AG04450 (cell line): ENCODE measurements at places on chromosomes 3 and 15. TPM values are rescaled to one million over a fixed set of nuclear protein-coding genes. Genes with fewer than 3 reads are reported as not detected.

- no peak for DNase-seq
Measured at GRCh38 chr3:143445118-143445517, 325.5 kb downstream of the CHST2 start.

Gene PRTG
- polyA plus RNA-seq = 1.1 and 1.2 TPM in 2 replicates

Gene HDC
- not detected in 2 replicates for polyA plus RNA-seq

- no peak for DNase-seq
Measured at GRCh38 chr15:101326462-101327146, 31.6 kb upstream of the SNRPA1 start.

Gene NECTIN3
- 71.9 and 98.3 TPM in 2 replicates for polyA plus RNA-seq
